ENCODE measurements at places on chromosomes 12 and 14.

DNA sequence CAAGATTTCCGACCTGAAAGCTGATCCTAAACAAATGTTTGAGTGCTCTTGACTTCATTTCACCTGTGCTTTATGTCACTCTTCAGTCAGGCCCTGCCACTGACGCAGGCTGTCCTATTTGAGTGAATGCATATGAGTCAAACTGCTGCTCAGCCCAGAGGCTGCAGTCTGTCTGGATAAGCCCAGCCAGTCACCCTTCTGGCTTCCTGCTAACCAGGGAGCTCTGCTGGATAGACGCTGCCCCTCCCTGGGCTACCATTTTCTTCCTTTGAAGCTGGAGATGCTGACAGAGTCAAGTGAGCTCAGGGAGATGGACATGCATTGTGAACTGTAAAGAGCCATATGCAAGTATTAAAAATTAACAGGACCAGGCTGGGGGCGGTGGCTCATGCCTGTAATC lies 5.1 kb upstream of the TUNAR start:
- DNase-seq: no peak

DNA sequence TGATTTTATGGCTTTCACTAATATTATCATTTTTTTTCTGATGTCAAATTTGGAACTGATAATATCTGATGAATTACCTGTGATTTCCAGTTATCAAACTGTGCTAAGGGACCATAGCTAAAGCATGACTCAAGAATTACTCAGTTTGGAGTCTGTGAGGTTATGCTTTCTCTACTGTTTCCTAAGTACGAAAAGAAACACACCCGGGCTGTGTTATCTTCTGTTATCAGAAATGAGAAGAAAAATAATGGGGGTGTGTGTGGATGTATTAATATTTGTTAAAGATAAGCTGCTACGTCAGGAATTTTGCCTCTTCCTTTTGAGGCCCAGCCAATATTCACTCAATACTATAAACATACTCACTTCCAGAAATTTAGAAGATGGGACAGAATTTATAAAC lies 1401.9 kb upstream of the FLRT2 start:
- DNase-seq: no peak

- peak; percentile 91 for DNase-seq
These were observed 94.7 kb downstream of the SLC2A13 start for GRCh38 chr12:40010899-40011774.

GRCh38 chr12:44000309-44000952 lies 164.6 kb downstream of the TMEM117 start:
- DNase-seq: peak; percentile 76

Data from ACHN (cell line).